NCI-H510A (cell line): ENCODE measurements at places on chromosomes 2 and 18.

DNA sequence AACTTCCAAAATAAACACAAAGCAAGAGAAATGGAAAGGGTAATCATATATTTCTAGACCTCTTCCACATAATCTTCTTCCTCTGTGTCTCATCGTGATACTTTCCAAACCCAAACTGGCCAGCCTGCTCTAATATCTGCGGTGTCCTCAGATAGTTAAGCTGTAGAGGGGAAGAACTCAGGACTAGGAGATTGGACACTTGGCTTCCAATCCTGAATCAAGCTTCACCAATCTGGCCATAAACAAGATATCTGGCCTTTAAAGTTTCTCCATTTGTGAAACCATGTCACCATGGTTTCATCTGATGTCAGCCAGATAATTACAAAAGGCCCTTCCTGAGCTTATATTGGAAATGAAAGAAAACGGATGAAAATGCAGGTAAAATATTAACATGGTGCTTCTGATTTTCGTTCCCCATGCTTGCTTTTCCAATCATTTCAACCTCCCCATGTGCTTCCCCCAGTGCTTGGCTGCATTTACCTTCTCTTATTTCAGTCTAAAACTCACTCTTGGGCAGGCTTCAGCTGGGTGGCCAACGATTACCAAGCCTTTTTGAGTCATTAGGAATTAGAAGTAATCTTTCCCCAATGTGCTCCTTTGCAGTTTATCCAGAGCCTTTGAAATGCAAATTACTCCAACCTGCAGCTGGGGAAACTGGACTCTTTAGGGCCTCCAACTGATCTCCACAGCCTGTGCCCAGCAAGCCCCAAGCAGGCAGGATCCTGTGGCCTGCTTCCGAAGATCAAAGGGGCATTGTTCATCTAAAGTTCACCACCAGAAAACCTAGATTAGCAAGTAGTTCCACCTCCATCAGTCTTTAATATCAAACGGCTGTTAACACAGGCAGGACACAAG lies 44.5 kb upstream of the MYCN start:
- no peak for DNase-seq

GRCh38 chr2:47012189-47012588 lies 96.6 kb upstream of the MCFD2 start:
- DNase-seq: no peak

- DNase-seq: no peak
These were observed 51.6 kb downstream of the SPP2 start for GRCh38 chr2:234102112-234102511.

- DNase-seq: no peak
These were observed 64.8 kb upstream of the ALKAL2 start for GRCh38 chr2:352696-353095.

- DNase-seq: no peak
These were observed 31.9 kb downstream of the TFCP2L1 start for GRCh38 chr2:121253021-121253673.

- DNase-seq: no peak
These were observed 211.7 kb upstream of the LRATD1 start for GRCh38 chr2:14420851-14421250.

- DNase-seq: peak; percentile 70
These were observed 430 bp upstream of the CELF4 start for GRCh38 chr18:37565977-37566478.

DNA sequence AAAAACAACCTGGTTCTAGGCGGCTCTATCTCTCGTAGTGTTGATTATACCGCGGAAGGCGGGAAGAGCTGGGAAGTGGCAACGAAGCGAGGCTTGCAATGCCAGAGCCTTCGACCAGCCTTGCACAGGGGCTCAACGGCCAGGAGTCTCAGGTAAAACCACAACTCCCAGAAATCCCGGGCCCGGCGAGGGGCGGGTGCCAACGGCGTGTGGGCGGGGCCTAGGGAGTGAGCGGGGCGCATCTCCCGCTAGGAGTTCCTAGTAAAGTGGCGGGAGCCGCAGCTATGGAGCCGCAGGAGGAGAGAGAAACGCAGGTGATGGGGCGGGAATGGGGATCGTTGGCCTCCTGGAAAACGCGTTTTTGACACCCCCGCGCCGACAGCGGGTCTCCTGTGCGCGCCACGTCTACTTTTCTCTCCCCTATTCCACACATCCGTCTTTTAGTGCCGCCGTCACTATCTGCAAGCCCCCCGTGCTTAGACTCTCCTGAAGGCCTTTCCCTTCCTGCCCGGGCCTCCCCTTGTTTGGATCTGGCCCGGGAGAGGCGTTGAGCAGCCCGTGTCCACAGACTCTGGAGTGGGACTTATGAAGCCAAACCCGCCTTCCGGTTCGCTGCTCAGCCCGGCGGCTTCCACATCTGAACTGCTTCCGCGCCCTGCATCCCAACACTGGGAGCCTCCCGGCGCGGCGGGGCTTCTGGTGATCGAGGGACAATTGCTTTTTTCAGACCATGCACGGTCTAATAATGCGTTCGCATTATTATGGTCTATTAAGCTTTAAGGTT lies at the start of gene HAUS1:
Gene HAUS1, plus strand, starts transcription at position 258 of the 784 bp plus-strand sequence. Its CDS starts 27 bp downstream, at position 285.
- peak; percentile 78 for DNase-seq

DNA sequence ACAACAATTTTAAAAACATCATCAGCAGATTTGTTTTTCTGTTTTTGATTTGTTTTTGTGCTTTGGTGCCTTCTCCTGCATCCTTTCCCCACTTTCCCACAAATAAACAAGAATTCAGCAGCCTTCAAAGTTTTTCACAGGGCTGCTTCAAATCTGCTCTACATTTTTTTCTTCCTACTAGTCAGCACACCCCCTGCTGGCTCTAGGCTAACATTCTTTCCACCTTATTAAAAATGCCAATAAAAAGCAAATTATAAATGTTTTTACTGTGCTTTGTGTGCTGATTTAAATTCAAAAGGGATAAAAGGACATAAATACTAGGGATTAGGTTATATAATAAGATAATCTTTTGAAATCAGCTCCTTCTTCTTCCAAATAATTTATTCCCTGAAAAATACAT lies 6.2 kb upstream of the CNTNAP5 start:
- no peak for DNase-seq

GRCh38 chr2:48258481-48259149 lies 271.3 kb upstream of the STON1 start:
- no peak for DNase-seq

GRCh38 chr2:17162713-17163112 lies 355.5 kb downstream of the RAD51AP2 start:
- no peak for DNase-seq

DNA sequence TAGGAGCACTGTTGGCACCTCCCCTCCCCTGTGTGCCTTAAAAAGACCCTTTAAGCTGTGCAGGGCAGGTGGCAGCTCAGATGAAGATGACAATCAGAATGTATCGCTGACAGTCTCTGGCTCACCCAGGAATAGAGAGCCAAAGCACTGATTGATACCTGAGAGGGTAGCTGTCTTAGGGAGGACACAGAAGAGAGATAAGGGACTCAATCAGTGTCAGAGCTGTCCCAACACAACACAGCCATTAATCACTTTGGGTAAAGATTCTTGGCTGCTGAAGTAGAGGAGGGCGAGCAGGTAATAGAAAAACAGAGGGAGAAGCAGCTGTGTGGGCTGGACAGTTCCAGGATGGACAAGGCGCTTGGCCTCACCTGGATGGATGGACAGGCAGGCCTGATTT lies 124.9 kb downstream of the NRP2 start:
- DNase-seq: no peak

- no peak for DNase-seq
These were observed 12.2 kb downstream of the SH3BP4 start for GRCh38 chr2:234963773-234964615.

- no peak for DNase-seq
These were observed 1.5 kb upstream of the NR4A2 start for GRCh38 chr2:156333951-156334495.

DNA sequence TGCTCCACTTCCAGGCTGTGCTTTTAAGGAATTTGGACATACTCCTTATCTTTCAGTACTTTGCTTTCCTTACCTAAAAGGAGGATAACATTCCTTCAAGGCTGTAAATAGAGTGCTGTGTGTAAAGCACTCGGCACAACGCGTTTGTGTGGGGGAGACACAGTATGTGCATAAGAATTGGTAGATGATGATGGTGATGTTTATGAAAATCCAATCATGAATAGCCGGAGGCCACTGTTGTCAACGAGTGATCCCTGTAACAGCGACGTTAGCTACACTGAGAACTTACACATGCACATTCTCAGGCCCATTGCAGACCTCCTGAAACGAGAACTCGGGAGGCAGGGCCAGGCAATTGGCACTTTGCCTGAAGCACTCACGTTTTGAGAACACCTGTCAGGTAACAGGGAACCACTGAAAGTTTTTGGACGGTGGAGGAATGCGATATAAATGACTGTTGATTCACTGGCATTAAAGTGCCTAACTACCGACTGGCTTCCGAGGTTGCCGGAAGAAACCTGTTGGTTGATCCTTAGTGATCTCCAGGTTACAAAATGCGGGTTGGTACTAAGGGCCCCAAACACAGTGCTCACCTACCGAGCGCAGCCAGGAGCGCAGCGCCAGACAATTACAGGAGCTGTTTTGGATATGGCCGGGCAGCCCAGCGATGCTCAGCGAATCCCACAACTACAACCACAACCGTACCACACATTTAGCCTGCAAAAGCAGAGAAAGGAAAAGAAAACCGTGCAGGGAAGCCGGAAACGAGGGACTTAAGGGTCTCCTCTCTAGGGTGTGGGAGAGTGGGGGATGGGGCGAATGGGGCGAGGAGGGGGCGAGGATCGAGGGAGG lies 1.0 kb upstream of the MAP4K4 start:
- peak; percentile 23 for DNase-seq

- DNase-seq: no peak
These were observed 47.5 kb downstream of the ANO7 start for GRCh38 chr2:241235859-241236593.

DNA sequence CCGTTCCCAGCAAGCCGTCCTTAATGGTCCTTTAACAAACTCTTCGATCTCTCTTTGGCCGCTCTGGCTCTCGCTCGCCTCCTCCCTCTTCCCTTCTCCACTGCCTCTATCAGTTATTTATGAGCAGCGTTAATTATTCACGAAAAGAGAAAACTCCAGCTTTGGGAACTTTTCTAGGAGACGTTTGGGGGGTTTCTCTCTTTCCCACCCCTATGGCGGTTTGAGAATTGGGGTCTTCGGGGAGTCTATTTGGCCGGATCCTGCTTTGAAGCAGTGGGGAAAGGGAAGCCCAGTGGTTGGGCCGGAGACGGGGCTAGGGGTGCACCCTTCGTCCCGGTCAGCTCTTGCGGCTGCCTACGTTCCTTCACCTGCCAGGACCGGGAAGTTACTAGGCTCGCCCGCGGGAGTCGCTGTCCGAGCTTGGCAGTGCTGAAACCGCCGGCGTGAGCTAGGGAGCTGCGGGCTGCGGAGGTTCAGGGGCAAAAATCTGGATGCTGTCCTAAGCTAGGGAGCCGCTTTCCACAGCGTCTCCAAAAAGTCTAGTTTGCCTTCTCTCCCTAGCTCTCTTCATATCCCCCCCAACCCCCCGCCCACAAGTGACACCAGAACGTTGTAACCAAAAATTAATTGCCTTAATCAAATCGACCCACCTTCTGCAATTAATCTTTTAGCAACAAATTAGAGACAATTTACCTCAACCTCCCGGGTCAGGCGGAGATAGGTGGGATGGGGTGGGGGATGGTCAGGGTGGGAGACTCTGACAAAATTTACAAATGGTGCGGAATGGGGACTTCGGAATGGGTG lies 8.9 kb upstream of the SKOR2 start:
- no peak for DNase-seq

DNA sequence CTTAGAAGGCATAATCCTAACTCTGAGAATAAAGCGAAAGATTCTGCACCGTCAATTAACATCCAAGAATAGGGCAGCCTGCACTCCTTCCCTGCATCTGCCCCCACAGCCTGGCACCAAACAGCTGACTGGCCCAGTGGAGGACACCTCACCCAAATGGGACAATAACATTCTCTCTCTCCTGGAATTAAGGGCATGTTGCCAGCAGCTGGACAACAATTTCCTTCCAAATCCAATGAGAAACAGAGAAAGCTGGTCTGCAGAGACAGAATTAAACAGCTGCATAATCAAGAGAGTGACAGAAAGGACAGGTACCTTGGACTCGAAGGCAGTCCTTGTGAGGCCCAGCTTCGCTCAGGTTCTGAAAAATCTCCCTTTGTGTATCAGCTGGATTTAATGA lies 15.0 kb downstream of the COX7A2L start:
- DNase-seq: no peak

DNA sequence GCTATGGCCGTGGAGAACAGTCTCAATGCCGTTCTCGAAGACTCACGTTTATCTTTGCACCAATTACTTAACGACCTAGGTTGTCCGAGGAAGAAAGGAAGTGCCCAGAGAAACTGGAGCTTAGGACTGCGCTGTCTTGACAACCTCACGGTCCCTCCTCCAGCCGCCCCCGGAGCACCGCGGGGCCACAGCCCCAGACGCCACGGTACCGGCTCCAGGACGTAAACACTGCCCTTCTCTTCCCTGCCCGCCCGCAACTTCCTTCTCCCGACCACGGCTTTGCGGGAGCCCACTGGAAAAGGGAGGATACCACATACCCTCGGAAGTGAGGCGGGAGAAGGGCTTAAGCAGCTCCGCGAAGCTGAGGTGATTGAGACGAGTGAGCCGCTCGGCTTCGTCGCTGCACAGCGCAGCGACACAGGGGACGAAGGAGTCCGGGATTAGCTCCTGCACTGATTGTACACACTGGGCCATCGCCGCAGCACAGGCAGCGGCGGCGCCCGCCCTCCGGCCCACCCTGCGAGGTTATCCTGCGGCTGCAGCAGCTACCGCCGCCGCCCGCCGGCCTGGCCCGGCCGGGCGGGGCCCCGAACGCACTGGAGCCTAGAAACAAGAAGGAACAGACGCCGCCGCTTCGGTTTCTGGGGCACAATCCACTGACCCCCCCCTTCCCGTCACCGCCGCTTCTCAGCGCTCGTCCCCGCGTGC lies 483 bp downstream of the TRAPPC8 start:
- DNase-seq: peak; percentile 60

DNA sequence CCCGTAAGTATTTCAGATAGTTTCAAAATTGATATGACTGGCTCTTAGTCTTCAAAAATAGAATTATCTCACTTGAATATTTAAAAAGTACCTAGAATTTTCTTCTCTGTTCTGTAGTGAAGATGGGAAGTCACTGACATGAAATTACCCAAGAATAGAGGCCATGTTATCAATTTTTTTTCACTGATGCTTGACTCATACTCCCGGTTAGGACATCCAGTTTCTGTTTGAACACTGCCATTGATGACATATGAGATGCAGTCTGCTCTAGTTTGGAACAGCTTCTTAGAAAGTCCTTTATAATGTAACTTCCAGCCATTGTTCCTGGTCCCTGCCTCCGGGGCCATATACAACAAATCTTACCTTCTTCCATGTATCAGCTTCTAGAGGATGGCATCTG lies 26.0 kb downstream of the MAP3K20 start:
- DNase-seq: no peak

DNA sequence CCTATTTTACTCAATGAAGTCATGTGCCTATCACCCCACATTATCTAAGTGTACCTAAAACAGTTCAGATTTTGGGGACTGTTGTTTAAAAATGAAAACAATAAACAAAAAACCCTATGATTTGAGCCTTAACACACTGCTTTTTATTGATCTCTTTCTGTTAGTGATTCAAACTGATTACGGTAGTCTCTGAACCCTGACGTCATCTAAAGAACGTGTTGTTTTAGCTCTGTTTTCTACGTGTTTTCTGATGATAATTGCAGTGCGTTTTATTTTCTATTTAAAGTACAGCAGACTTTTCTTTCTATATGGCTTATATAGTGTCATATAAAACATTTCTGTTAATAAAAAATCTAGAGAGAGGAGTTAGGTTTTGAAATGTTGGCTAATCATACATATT lies 93.9 kb upstream of the FAM237A start:
- DNase-seq: no peak
